Smooth muscle cell of the umbilical artery (primary cell): ENCODE measurements at places on chromosomes 2 and 18. TPM values are rescaled to one million over a fixed set of nuclear protein-coding genes. Genes with fewer than 3 reads are reported as not detected.

PJVK gene
- 1.8 and 2.1 TPM in 2 replicates for total RNA-seq

COL5A2 gene
- 624 and 1,671 TPM in 2 replicates for total RNA-seq

SKOR2 gene
- not detected in 2 replicates for total RNA-seq

FARSB gene
- total RNA-seq = 10.7 and 17.9 TPM in 2 replicates

SCG2 gene
- 1.2 and 12.5 TPM in 2 replicates for total RNA-seq

PTPRN gene
- 66.2 and 67.6 TPM in 2 replicates for total RNA-seq

HOXD3 gene
- 0.92 and 2.4 TPM in 2 replicates for total RNA-seq

PTGR3 gene
- total RNA-seq = 7.7 and 13.2 TPM in 2 replicates

IL36B gene
- total RNA-seq = not detected in 2 replicates

CAD gene
- total RNA-seq = 32.1 and 72.8 TPM in 2 replicates

NT5C1B gene
- not detected in 2 replicates for total RNA-seq

SLC19A3 gene
- 0.18 and 2.4 TPM in 2 replicates for total RNA-seq

COL3A1 gene
- 4,191 and 14,422 TPM in 2 replicates for total RNA-seq

DYNC1I2 gene
- 108 and 173 TPM in 2 replicates for total RNA-seq

VAPA gene
- 272 and 298 TPM in 2 replicates for total RNA-seq

DOK1 gene
- total RNA-seq = 28.6 and 32.1 TPM in 2 replicates

INHA gene
- 0.55 TPM in 1 of 2 replicates, not detected in the other for total RNA-seq

IGFBP5 gene
- 474 and 1,007 TPM in 2 replicates for total RNA-seq

DSG1 gene
- total RNA-seq = not detected in 2 replicates

SLC40A1 gene
- 8.2 and 20.2 TPM in 2 replicates for total RNA-seq

UGT1A10 gene
- not detected in 2 replicates for total RNA-seq

G6PC2 gene
- not detected in 2 replicates for total RNA-seq

TDRD15 gene
- total RNA-seq = not detected in 2 replicates

ANKRD30BL gene
- total RNA-seq = not detected in 2 replicates

UGT1A6 gene
- not detected in 2 replicates for total RNA-seq

SERPINB13 gene
- total RNA-seq = not detected in 2 replicates

TRIM43 gene
- not detected in 2 replicates for total RNA-seq

CD8B2 gene
- total RNA-seq = not detected in 2 replicates

CYP27C1 gene
- total RNA-seq = not detected in 2 replicates

C2orf78 gene
- not detected in 2 replicates for total RNA-seq

TMEM178A gene
- total RNA-seq = 0.30 and 0.92 TPM in 2 replicates

PTPRM gene
- 46.0 and 50.6 TPM in 2 replicates for total RNA-seq

CCDC74B gene
- total RNA-seq = 4.8 and 9.5 TPM in 2 replicates

PARD6G gene
- 6.8 and 8.1 TPM in 2 replicates for total RNA-seq

SCYGR5 gene
- total RNA-seq = not detected in 2 replicates

ACVR1C gene
- total RNA-seq = under 0.01 and 0.37 TPM in 2 replicates

PLA2R1 gene
- 8.0 TPM in 2 replicates for total RNA-seq

ITGA4 gene
- 151 and 266 TPM in 2 replicates for total RNA-seq

CRYGB gene
- total RNA-seq = not detected in 2 replicates

INPP1 gene
- total RNA-seq = 8.6 and 9.1 TPM in 2 replicates

ARL6IP6 gene
- 14.6 and 20.3 TPM in 2 replicates for total RNA-seq

EVX2 gene
- not detected in 2 replicates for total RNA-seq

RNF152 gene
- total RNA-seq = 11.9 and 26.0 TPM in 2 replicates

ALK gene
- not detected in 2 replicates for total RNA-seq

SNTG2 gene
- 0.59 TPM in 1 of 2 replicates, not detected in the other for total RNA-seq
